ENCODE measurements at places on chromosomes 1 and 21.

- no peak for DNase-seq
These were observed 35.8 kb downstream of the HLX start for GRCh38 chr1:220915117-220915440.

- no peak for DNase-seq
These were observed 140.6 kb upstream of the HMGB4 start for GRCh38 chr1:33723251-33723650.

DNA sequence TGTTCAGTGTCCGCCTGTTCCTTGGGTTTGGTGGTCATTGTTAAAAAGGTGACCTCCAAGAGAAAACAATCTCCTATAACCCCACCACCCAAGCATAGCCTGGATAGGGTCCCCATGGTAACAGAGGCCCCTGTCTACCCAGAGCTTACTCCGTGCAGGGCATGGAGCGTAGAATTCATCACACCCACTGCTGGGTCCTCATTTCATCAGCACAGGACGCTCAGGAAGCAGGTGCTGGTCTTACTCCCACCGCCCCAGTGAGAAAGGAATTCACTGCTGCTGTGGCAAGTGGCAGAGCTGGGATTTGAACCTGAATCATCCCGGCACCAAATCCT lies 37.0 kb downstream of the ARHGEF10L start:
- DNase-seq, result no peak

GRCh38 chr1:230595181-230595580 lies 47.1 kb upstream of the COG2 start:
- DNase-seq, result no peak

DNA sequence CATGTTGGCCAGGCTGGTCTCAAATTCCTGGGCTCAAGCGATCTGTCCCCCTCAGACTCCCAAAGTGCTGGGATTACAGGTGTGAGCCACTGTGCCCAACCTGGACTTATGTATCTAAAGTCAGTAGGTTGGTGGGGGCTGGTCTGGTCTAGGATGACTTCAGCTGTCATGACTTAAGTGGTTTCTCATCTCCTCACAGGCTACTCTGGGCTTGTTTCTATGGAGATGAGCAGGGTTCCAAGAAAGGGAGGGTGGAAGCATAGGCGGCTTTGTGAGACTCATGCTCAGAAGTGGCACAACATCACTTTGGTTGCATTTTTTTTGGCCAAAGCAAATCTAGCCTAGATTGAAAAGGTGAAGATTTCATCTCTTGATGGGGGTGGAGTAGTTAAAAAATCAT lies 115.9 kb upstream of the IVNS1ABP start:
- DNase-seq, result peak; percentile 35

DNA sequence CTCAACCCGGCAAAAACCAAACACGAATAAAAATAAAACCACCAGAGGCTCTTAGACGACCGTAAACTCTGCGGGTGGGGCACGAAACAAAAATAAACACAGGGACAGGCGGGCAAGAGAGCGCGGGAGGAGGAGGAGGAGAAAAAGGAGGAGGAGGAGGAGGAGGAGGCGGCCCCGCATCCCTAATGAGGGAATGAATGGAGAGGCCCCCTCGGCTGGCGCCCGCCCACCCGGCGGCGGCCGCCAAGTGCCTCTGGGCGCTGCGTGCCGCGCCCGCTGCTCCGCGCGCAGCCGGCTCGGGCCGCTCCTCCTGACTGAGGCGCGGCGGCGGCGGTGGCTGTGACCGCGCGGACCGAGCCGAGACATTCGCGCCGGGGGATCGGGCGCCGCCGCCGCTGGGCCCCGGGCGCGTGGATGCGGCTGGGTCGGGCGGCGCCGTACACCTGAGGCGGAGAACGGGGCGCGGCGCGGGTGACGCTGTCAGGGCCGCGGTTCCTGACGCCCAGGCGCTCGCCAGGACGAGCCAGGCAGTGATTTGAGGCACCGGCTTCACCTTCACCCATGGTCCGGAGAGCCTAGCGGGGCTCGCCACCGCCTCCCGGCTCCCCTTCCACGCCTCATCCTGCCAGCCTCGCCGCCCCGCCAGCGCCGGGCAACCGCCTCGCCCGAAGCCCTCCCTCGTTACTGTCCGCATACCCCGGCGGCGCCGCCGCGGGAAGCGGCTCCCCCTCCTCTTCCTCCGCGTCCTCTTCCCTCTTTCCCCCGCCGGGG lies at the start of gene MARK1:
TSS of gene MARK1 (plus strand) at position 229 of the 771 bp plus-strand sequence. CDS start 687 bp downstream, outside the sequence.
- peak; percentile 3 for DNase-seq

DNA sequence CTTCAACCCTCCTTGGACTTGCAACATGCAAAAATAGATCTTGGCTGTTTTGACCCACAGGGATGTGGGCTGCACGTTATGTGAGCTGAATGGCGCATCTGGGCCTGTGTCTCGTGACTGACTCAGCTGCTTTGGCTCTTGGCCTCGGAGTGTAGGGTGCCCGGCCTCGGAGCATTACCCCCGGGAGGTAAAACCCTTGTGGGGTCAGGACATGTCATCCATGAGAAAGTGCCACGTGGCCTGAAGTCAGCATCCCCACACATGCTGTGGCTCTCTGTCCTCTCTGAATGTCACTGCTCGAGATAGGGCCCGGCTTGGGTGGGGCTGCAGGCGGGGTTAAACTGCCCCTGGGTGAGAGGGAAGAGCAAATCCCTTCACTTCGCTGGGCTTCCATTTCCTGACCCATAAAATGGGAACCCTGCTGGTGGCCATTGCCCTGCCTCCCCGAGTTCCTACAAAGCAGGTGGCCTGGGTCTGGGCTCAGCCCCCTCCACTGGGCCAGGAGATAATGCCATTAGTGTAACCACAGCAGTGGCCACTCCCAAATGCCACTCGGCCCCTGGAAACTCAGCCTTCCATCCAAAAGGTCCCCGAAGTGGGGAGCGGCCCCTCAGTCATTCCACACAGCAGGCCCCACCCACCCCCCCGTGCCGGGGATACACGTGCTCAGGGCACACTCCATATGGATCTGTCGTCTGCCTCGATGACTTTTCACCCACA lies 22.8 kb upstream of the TSPEAR start:
- DNase-seq, result no peak

GRCh38 chr1:19644395-19644680 lies 227 bp downstream of the NBL1 start:
- DNase-seq, result no peak

DNA sequence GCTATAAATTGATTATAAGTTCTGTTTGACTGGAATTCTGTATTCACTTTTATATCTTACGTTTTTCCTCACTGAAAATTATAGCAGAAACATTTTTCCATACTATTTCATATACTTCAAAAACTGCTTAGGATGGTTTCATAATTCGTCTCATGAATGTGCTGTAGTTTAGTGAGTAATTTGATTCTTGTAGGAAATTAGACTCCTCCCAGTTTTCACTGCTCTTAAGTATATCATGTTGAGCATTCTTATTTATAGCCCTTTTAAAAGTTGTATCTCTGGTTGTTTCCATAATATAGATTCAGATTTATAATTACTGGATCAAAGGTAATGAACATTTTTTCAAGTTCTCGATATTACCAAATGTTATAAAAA lies 250.6 kb downstream of the FMN2 start:
- no peak for DNase-seq

DNA sequence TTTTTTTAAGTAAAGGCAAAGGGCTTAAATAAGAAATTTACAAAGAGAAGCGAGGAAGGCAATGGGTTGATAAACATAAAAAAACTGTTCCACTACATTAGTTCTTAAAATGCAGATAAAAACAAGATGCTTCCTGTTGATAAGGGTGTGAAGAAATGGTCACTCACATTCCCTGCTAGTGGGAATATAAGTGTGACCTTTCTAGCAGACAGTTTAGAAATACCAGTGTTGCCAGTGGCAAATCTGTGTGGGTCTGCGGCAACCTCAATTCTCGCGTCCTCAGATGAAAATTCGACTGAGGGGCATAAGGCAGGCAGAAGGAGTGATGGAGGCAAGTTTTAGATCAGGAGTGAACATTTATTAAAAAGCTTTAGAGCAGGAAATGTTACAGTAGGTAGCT lies 151.1 kb downstream of the NTNG1 start:
- DNase-seq, result no peak

DNA sequence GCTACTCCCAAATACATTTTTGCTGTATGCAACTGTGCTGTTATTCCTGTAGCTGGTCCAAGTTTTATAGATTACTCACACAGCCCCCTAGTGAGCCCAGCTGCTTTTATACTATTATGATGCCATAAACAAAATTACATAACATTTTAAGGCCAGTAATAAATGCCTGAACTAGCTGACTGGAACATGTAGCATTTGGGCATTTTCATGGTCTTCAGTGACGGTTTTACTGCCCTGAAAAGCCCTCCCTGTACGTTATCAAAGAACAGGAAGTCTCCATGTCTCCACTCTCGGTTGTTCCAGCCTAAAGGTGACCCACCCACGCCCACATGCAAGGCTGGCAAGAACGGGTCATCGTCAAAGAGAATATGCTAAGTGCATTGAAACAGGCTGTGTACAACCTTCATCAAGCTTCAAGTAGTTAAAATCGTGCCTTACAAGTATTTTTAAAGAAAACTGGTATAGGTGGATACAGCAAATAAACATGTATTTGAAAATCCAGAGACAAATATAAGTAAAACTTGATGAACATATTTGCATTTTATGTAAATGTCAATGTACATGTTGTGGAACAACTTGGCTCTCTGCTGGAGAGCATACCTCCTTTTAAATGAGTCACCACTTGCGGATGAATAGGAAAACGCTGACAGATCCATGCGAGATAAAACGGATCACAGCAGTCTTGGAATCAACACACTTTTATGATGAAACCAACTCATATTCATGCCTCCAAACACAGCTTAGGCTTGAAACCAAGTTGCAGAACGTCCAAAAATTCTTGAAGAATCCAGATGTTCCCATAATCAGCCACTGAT lies 520.5 kb downstream of the SMYD3 start:
- DNase-seq, result no peak

DNA sequence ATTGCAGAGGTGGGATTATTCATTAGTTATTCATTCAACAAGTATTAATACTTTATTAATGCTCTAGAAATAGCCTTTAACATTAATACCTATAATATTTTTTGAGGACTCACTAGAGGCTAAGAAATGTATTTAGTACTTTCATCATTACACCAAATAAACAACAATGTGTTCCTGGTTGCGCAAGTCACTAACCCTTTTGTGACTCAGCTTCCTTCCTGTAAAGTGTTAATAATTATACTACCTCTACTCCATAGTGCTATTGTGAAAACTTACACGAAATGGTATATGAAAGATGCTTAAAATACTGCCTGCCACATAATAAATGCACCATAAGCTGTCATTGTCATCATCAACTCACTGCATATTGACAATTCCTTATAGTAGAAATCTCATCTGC lies 431.0 kb downstream of the DPYD start:
- peak; percentile 64 for DNase-seq

DNA sequence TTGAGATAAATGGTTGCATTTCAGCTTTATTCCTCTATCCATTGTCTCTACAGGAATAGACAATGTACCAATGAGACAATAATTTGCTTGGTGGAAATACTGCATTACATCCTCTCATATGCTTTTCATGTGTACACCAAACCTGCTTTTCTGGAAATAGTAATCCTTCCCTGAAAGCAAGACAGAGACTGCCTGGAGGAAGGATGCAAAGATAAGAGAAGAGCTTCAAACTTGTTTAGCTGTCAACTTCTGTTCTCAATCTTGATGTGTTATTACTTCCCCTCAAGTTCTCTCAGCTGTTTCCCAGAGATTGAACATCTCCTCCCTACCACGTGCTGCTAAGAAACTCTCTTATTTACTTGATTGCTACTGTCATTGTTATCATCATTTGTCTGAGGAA lies 1125.4 kb upstream of the TMPRSS15 start:
- DNase-seq, result no peak

GRCh38 chr1:216913976-216914375 lies 190.7 kb upstream of the ESRRG start:
- no peak for DNase-seq

- no peak for DNase-seq
These were observed 374.9 kb upstream of the PTBP2 start for GRCh38 chr1:96346719-96347118.

DNA sequence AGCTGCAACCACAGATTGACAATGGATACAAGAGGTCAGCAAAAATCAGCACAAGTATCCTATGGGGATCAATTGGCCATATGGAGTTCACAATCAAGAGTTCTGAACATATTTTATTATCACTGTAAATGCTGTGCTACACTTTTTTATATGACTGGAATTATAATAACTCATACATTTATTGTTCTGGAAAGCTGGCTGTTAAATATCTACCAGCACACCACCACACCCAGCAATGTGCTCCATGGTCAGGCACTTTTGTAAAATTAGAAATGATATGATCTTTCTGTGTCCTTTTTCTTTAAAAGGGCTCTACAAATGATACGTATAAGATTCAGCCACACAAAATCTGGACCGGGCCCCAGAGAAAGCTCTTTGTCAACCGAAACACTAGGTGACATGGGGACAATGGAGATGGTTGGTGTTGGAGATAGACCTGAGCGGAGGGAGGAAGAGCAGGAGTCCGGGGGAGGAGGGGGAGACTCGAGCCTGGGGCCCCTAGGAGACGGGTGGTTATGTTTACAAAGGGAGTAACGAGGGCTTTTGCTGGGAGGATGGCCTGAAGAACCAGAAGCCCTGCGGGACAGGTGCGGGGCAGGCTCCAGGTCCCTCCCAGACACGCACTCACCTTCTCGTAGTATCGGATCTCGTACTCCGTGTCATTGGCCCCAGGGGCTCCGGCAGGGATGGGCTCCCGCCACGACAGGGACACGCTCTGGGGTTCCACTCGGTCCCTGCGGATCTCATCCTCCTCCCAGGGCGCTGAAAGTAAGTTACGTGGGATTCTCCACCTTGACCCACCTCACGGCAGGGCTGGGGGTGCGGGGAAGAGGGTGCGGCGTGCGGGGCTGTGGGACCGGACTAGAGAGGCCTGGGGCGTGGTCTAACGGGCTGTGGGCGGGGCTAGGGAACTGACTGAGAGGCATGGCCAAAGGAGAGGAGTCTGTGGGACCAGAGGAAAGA lies 30.0 kb downstream of the EPHA10 start:
- peak; percentile 2 for DNase-seq

- peak; percentile 51 for DNase-seq
These were observed 7.3 kb downstream of the GNG4 start for GRCh38 chr1:235642011-235642942.

- DNase-seq, result no peak
These were observed 119.4 kb upstream of the F3 start for GRCh38 chr1:94660994-94661393.

DNA sequence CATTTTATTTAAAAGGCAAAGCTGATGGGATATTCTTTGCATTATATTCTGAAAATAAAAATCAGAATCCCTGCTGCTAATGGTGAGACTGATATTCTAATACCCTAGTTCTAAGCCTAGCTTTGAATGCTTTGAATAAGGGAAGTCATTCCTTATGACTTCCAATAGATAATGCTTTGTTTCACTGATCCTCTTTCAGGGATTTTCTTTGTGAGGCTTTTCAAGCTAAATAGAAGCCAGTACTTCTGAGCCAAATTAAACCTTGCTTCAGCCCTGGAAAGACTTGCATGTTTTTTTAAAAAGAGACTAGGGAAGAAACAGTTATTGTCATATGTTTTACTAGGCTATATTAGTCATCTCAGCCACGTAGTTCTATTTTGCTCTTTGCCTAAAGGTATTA lies 68.5 kb upstream of the CACYBP start:
- DNase-seq, result no peak
